HT1080 (cell line): ENCODE measurements at places on chromosomes 12 and 14.

- DNase-seq, result no peak
Measured at GRCh38 chr14:90842726-90843125, 26.5 kb upstream of the TTC7B start.

- no peak for DNase-seq
Measured at GRCh38 chr12:22409377-22410164, 75.1 kb upstream of the ST8SIA1 start.

GRCh38 chr14:54209511-54210250 is 187.1 kb upstream of the CDKN3 start:
- DNase-seq, result peak; percentile 50

GRCh38 chr12:79420146-79420618 is 270.6 kb downstream of the PAWR start:
- peak; percentile 92 for DNase-seq

DNA sequence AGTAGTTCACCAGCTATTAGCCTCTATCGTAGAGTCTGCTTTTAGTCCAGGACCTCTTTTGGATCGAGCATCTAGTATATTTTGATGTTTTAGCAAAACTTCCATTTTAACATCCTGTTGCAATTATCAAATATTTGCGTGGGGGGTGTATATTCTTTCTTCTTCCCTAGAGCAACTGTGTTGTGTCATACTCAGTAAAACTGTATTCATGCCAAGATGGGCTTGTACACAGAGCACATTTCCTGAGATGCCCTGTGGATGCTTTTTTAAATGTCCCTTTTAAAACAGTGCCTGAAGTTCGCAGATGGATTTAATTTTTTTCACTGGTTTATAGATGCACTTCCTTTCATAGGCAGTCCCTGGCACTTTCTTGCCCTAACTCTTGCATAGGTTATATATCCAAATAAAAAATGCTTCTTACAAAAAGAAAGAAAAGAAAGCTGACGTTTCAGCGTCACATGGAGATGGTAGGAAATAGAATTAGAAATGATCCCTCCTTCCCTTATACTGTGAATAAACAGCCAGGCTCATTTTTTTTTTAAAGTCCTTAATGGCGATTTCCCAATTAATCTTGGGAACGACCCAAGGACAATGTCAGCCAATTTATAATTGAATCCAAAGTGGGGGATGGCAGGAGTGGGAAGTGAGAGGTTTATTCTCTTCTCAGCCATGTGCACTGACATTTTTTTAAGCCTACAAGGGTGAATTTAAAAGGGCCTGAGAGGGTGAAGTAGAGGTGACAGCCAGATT is 247.0 kb downstream of the SLC41A2 start:
- no peak for DNase-seq

GRCh38 chr12:16613199-16613598 is 7.2 kb upstream of the LMO3 start:
- no peak for DNase-seq

DNA sequence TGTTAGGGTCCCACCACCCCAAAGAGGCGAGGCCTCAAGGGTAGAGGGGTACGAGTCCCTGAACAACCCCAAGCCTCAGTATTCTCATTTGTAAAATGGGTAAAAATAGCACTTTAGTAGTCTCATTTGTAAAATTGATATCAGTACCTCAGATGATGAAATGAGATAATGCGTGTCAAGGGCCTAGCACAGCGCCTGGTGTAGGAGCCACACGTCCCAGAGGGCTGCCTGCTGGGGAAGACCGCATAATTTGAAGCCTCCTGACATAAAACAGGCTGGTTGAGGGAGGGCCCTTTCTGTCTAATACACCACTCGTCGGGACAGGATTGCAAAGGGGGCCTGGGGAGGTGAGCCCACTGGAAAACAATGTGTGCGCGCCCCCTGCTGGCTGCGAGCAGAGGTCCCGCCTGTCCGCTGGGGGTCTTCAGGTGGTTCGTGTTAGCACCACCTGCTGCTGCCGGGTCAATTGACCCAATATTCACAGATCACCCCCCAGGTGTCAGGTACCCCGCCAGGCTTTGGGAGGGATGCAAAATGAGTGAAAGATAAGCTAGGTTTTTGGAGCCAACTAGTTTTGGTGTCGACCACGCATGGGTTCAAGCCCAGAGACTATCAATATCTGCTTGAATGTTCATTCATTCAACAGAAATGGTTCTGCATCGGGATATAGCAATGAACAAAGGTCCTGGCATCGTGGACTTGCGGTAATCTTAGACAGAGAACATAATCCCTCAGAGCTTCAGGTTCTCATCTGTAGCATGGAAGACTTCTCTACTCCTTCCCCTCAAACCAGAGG is 24.7 kb upstream of the IRF2BPL start:
- DNase-seq, result peak; percentile 75
